ENCODE measurements at places on chromosomes 4 and X. TPM values are rescaled to one million over a fixed set of nuclear protein-coding genes. Genes with fewer than 3 reads are reported as not detected.

The CASP3 gene
- 21.0 TPM for total RNA-seq

The AWAT2 gene
- total RNA-seq, result not detected

The IQCM gene
- total RNA-seq, result not detected

The FAM3A gene
- total RNA-seq, result 36.9 TPM

The FOXR2 gene
- total RNA-seq, result not detected

The ERCC6L gene
- total RNA-seq, result 10.7 TPM

The SH3BP2 gene
- total RNA-seq, result 4.8 TPM

The SULT1E1 gene
- not detected for total RNA-seq

The PNMA5 gene
- total RNA-seq, result not detected

The ADGRG2 gene
- total RNA-seq, result 11.1 TPM

The UNC5C gene
- total RNA-seq, result not detected

The GPR173 gene
- total RNA-seq, result not detected

The ASB12 gene
- total RNA-seq, result not detected

The BANK1 gene
- total RNA-seq, result 0.58 TPM

The PLXNB3 gene
- 3.9 TPM for total RNA-seq

The TLL1 gene
- 0.12 TPM for total RNA-seq

The DGKK gene
- total RNA-seq, result not detected

The TEC gene
- 1.9 TPM for total RNA-seq

The SMR3B gene
- total RNA-seq, result not detected

The GYPB gene
- total RNA-seq, result not detected

The CEP135 gene
- total RNA-seq, result 4.5 TPM

The FAM199X gene
- 20.7 TPM for total RNA-seq

The NPY5R gene
- total RNA-seq, result not detected
